ENCODE measurements at places on chromosomes 12 and 14.

DNA sequence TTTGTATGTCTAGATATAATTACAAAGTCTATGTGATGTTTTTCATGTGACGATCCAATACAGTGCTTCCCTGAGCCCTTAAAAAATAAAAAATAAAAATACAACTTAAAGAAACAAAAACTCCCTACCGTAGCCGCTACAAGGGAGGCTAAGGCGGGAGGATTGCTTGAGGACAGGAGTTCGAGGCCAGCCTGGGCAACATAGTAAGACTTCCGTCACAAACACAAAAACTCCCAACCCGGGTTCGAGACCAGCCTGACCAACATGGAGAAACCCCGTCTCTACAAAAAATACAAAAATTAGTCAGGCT lies 669 bp upstream of the CDKN3 start:
- no peak for DNase-seq

DNA sequence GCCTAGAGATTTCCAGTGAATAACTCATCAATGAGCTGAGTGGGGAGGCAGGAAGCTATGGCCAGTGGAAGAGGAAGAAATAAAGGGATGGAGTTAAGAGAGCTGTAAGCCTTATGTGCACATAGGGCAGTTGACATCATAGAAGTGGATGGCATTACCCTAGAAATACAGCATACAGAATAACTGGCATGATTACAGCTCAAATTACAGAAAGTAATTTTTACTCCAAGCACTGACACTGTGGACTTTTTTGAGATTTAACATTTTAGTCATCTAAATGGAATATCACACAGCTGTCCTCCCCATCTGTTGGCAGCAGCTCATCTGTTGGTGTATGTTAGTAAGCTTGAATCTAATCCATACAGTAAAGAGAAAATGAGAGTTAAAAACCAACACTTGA lies 5.4 kb upstream of the IPO8 start:
- no peak for DNase-seq

DNA sequence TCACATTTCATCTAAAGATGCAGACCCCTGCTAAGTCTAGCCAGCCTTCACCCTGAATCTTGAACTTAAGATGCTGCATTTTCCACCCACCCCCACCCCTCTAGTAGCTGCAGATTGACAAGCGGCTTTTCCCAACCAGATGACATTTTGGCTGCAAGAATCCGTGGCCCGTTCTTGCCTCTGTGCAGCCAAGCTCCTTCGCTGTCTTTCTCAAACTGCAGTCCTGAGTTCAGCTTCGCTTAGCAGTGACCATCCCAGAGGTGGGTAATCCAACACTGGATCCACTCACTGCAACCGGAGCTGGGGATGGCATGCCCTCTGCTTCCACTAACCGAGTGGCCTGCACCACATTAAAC lies 765 bp upstream of the NFYB start:
- peak; percentile 15 for DNase-seq

GRCh38 chr12:102625819-102626218 lies 145.5 kb upstream of the IGF1 start:
- DNase-seq = no peak

- no peak for DNase-seq
Observed at GRCh38 chr12:108131657-108132126, 2.6 kb downstream of the WSCD2 start.

DNA sequence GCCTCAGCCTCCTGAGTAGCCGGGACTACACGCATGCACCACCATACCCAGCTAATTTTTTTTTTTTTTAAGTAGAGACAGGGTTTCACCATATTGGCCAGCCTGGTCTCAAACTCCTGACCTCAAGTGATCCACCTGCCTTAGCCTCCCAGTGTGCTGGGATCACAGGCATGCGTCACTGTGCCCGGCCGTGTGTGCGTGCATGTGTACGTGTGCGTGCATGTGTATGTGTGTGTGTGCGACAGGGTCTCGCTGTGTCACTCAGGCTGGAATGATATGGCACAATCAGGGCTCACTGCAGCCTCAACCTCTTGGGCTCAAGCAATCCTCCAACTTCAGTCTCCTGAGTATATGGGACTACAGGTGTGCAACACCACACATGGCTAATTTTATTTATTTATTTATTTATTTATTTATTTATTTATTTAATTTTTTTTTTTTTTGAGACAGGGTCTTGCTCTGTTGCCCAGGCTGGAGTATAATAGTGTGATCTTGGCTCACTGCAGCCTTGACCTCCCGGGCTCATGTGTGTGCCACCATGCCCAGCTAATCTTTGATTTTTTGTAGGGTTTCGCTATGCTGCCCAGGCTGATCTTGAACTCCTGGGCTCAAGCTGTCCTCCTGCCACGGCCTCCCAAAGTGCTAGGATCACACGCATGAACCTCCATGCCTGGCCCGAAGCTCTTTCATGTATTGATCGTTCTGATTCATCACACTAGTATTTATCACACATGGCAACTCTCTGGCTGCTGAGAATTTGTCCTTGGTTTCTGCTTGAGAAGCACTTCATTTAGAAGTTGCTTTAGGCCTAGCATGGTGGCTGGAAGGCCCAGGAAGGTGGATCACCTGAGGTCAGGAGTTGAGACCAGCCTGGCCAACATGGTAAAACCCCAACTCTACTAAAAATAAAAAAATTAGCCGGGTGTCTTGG lies 35.9 kb upstream of the CLIP1 start:
- no peak for DNase-seq

DNA sequence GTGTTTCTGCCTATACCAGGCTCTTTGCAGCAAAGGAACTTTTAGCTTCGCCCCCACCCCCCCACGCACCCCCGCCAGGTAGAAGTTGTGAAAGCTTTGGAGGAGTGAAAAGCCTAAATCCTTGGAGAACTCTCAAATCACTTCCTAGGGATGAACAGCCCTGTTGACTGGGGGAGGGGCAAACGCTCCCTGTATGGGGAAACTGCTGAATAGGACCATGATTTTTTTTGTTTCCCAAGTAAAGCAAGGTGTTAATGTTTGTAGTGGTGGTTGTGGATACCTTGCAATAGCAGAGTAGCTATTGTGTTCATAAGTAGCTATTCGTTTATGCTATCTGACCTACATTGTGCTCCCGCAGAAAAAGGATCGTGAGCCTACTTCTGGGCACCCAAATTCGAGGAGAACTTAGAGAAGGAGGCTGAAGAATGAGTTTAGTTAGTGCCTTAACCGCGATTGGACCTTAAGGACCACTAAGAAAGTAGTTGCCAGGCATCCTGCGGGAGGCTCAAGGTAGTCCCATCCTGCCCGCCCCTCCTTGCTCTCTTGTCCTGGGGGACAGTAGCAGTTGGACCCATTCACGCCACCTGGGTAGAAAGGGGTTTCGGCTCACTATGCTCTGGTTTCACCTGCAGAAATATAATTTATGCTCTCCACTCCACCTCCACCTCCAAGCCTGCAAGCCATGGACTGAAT lies 901 bp upstream of the NFKBIA start:
- DNase-seq = no peak
